ENCODE measurements at places on chromosomes 4 and X. TPM values are rescaled to one million over a fixed set of nuclear protein-coding genes. Genes with fewer than 3 reads are reported as not detected.

GAGE13 gene
- not detected for total RNA-seq

GRCh38 chrX:100700809-100701208 is 31.1 kb downstream of the SYTL4 start:
- DNase-seq: no peak
- no peak overlapping the region for H3K27ac ChIP-seq
- peaks cover 58% of the 10 kb centered on the region for H3K27me3 ChIP-seq

- H3K36me3 ChIP-seq: no peaks in the 10 kb centered on the region
- no peaks in the 10 kb centered on the region for H3K27me3 ChIP-seq
- H3K4me3 ChIP-seq: no peak overlapping the region
- no peak overlapping the region for H3K27ac ChIP-seq
- no peaks in the 10 kb centered on the region for H3K4me1 ChIP-seq
These were observed 90.8 kb upstream of the RBPJ start for GRCh38 chr4:26229974-26230373.

PCDH18 gene
- 3.5 TPM for total RNA-seq

CSAG2 gene
- total RNA-seq: not detected

KCTD8 gene
- total RNA-seq: 0.16 TPM

DNA sequence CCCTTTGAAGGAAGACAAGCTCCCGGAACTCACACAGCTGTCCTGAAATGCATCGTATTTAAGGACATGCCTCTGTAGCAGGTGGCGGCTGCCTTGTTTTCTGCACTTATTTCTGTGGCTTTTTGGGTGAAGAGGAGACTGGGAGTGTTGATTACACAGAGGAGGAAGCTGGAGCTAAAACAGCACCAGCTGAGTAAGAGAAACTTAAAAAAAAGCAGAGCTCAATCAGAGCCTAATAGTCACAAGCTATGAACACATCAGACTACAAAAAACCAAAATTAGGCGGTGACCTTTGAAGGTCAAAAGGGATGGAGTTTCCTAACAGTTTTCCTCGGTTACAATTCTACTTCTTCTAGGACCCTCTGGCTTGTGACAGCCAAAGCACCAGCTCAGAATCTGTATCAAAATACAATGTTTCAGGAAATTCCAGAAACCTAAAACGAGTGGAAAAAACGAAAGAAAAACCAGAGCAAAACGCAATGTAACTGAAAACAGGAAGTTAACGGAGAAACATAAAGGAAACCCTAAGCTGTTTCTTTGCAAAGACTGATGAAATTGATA is 13.5 kb downstream of the PRKX start:
- H3K4me1 ChIP-seq: peaks cover 35% of the 10 kb centered on the region
- peaks cover 14% of the 10 kb centered on the region for H3K36me3 ChIP-seq
- no peak overlapping the region for H3K4me3 ChIP-seq
- H3K27ac ChIP-seq: no peak overlapping the region

GRCh38 chrX:12153741-12154140 is 15.5 kb downstream of the FRMPD4 start:
- no peaks in the 10 kb centered on the region for H3K27me3 ChIP-seq
- no peak overlapping the region for H3K27ac ChIP-seq
- no peaks in the 10 kb centered on the region for H3K36me3 ChIP-seq
- H3K4me1 ChIP-seq: peaks cover 5% of the 10 kb centered on the region
- DNase-seq: no peak

- no peaks in the 10 kb centered on the region for H3K27me3 ChIP-seq
- peaks cover 4% of the 10 kb centered on the region for H3K36me3 ChIP-seq
- no peak overlapping the region for H3K27ac ChIP-seq
These were observed 72.2 kb upstream of the PUDP start for GRCh38 chrX:7220121-7220520.

- no peak overlapping the region for H3K4me3 ChIP-seq
- no peak for DNase-seq
- no peaks in the 10 kb centered on the region for H3K27me3 ChIP-seq
- peaks cover 6% of the 10 kb centered on the region for H3K4me1 ChIP-seq
- H3K36me3 ChIP-seq: peaks cover 4% of the 10 kb centered on the region
- no peak overlapping the region for H3K27ac ChIP-seq
These were observed 7.2 kb downstream of the RAB28 start for GRCh38 chr4:13476915-13477314.

- no peak overlapping the region for H3K4me3 ChIP-seq
- no peak for DNase-seq
- H3K27me3 ChIP-seq: no peaks in the 10 kb centered on the region
- no peaks in the 10 kb centered on the region for H3K36me3 ChIP-seq
These were observed 54.9 kb upstream of the FRAS1 start for GRCh38 chr4:78002260-78002659.

GRCh38 chr4:4759232-4759631 is 100.2 kb upstream of the MSX1 start:
- H3K36me3 ChIP-seq: no peaks in the 10 kb centered on the region
- DNase-seq: no peak

GRCh38 chr4:119672938-119673337 is 44.3 kb upstream of the PDE5A start:
- H3K4me1 ChIP-seq: no peaks in the 10 kb centered on the region
- no peak overlapping the region for H3K4me3 ChIP-seq
- no peak overlapping the region for H3K27ac ChIP-seq
- no peak for DNase-seq

USP17L26 gene
- total RNA-seq: not detected

GRCh38 chr4:8368998-8369397 is 71.5 kb downstream of the ACOX3 start:
- DNase-seq: no peak
- no peaks in the 10 kb centered on the region for H3K27me3 ChIP-seq
- H3K4me3 ChIP-seq: no peak overlapping the region
- H3K4me1 ChIP-seq: no peaks in the 10 kb centered on the region

GRCh38 chr4:151409470-151410313 is 716 bp downstream of the FHIP1A start:
- peak overlapping the region; percentile 90 for H3K4me3 ChIP-seq
- H3K4me1 ChIP-seq: peaks cover 22% of the 10 kb centered on the region
- peak overlapping the region; percentile 94 for H3K27ac ChIP-seq

GRCh38 chr4:94523033-94523580 is 71.4 kb downstream of the PDLIM5 start:
- DNase-seq: no peak
- H3K4me3 ChIP-seq: no peak overlapping the region
- peak overlapping the region; percentile 35 for H3K27ac ChIP-seq
- H3K27me3 ChIP-seq: no peaks in the 10 kb centered on the region

SULT1E1 gene
- total RNA-seq: 2.8 TPM

DNA sequence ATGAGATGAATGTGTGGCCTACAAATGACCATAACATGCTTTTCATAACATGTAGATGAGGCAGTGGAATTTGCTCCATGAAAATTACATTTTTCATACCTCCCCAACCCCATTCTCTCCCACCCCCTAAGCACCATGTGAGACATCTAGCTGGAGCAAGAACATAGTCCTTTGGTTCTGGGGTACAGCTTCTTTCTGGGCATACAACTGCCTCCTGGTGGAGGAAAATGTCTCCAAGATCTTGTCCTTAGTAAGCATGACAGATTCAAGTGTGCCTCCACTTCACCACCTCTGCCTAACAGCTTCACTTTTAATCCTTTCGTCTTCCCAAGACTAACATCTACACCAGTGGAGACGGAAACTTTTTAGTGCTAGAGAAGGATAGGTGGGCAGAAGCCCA is 8.0 kb downstream of the EXOC1L start:
- H3K36me3 ChIP-seq: no peaks in the 10 kb centered on the region
- H3K4me1 ChIP-seq: no peaks in the 10 kb centered on the region
- H3K27ac ChIP-seq: no peak overlapping the region
- no peaks in the 10 kb centered on the region for H3K27me3 ChIP-seq

SSX4 gene
- total RNA-seq: not detected

Data from MCF 10A (cell line).